NCI-H345 (cell line): ENCODE measurements at places on chromosomes 5 and 9.

DNA sequence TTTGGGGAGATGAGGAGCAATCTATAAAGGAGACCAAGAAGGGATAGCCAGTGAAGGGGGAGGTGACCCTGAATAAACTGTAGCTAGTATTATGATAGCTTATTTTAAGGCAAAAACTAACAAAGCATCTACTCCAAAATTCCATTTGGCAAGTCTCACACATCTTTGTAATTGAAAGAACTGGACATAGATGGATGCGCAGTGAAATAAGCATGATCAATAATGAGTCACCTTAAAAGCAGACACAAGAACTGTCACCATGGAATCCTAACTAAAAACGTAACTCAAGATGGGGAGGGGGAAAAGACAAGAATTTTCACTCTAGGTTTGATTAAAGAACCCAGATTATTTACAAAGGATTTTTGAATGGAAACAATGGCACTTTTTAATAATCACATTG lies 164.5 kb downstream of the MED27 start:
- no peak for DNase-seq

- peak; percentile 89 for DNase-seq
These were observed 168.4 kb upstream of the MAP1B start for GRCh38 chr5:71938895-71939294.

GRCh38 chr9:128094166-128094949 lies 26.3 kb downstream of the SLC25A25 start:
- DNase-seq = peak; percentile 26

GRCh38 chr9:106613250-106613737 lies 249.7 kb upstream of the ZNF462 start:
- DNase-seq = peak; percentile 37

- DNase-seq = no peak
These were observed 404.8 kb downstream of the ARHGEF28 start for GRCh38 chr5:74030821-74031220.

DNA sequence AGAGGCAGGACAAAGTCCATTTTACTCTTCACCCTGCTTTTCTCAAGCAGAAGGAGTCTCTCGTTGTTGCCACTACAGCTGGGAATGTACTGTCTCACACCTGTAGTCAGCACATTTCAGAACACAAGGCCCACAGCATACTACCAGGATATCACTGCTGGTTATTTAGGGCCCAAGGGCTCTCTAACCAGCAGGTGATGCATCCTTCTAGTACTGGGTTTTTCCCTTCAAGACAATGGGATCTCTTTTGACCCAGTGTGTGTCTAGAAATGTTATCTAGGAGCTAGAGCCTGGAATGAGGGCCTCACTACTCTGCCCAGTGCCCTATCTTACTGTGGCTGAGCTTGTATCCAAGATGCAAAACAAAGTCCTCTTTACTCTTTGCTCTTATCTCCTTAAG lies 235.1 kb upstream of the PRR16 start:
- no peak for DNase-seq

DNA sequence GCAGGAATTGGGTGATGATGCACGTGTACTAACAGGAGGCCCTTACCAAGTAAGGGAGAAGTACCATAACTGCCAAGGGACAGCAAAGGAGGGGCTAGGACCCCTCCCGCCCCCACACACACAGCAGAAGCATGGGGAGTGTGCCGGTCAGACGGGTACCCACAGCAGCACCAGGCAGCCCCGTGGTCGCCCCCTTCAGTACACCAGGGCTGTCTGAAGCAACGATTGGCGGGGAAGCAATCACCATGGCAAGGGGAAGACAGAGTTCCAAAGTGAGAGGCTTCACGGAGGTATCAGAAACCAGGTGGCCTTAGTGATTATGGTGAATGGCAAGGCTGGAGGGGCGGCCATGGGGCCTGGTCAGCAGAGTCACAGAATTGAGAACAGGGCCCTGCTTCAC lies 72.2 kb downstream of the CAMSAP1 start:
- no peak for DNase-seq
